ENCODE measurements at places on chromosomes 3 and 15.

DNA sequence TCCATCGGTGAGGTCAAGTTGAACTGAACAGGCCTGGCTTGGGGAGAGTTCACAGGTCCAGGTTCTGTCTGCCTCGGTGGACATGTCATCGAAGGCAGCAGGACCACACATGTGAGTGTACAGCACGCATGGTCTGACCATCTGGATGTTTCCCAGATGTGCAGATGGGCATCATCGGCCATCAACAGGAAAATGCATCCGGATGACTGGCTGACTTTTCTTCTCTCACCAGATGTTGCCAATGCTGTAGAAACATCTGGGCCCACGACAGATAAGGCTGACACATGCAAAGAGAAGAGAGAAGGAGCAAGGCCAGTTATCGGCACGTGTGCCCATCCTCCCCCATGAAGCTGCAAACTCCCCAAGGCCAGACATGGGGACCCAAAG lies 45.1 kb downstream of the NOX5 start:
- DNase-seq: no peak

DNA sequence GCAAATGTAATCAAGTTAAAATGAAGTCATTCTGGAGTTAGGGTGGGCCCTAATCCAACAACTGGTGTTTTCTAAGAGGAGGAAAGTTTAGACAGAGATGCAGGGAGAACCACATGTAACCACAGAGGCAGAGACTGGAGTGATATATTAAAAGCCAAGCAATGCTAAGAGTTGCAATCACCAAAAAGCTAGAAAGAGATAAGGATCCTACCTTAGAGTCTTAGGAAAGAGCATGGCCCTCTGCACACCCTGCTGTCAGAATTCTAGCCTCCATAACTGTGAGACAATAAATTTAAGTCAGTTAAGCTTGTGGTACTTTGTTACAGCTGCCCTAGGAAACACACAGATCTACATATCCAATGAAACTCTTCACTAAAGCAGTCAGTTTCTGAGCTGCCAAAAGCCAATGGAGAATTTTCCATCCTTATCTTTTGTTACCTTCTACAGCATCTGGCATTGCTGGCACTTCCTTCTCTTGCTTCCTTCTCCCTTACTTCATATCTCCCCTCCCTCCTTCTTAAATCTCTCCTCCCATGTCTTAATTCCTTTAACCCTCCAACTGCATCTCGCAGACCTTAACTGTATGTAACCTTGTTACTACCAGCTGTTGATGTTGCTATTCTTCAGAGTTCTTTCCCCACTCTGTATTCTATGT lies 11.2 kb downstream of the DCBLD2 start:
- DNase-seq: no peak

- no peak for DNase-seq
Observed at GRCh38 chr15:64216730-64217428, 54.1 kb upstream of the PPIB start.

GRCh38 chr3:122078235-122078935 lies 23.2 kb downstream of the CD86 start:
- no peak for DNase-seq

DNA sequence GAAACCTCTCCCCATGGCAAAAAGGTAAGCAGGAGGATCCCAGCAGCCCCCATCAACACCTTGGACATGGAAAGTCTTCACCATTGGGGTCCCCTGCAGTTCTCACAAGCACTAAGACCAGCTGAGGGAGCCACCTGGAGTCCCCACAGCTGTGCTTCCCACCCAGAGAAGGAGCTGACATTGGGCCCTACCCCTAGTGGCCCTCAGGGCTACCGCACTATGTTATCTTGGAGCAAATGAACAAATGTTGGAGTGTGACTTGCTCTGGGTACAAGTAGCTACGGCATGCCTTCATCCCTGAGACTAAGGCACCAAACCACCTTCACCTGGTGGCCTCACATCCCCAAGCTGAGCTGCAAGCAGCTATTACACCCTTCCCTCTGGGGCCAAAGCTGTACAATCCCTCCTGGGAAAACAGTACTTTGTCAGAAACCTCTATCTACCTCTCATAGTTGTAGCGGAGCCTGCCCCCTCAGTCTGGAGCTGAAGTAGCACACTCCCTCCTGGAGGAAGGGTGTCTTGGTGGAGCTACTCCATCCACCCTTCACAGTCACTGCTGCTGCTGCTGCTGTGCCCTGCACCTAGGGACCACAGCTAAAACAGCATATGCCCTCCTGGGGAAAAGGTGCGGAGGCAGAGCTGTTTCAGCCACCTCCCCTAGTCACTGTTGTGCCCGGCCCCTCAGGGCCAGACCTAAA lies 42.7 kb downstream of the SERP1 start:
- no peak for DNase-seq

DNA sequence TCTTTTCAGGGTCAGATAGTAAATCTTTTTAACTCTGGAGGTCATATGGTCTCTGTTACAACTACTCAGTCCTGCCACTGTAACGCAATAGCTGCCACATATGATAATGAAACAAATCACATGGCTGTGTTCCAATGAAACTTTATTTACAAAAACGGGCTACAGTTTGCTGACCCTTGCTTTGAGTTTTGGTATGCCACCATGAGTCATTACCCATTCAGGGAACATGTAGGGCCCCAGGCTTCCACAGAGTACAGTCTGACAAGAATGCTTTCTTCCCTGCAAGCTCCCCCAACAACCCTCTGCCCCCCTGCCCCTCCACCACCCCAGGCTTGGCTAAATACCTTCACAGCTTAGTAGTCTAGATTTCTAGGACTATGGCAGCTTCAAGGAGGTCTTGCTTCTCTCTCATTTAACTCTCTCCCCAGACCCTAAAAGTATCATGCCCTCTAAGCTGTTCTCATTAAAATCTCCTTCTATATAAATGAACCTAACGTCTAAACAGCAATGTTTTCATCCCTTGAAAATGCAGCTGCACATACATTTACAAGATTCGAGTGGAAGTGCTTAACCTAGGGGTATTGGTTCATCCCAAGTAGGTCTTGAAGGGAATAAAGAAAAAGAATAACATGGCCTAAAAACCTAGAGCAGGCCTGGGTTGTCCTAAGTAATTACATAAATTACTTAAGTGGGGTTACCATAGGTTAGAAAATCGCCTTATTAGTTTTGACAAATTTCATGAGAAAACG lies 117.8 kb upstream of the PRICKLE2 start:
- DNase-seq: no peak

- DNase-seq: no peak
Observed at GRCh38 chr15:43920254-43920600, 93.4 kb downstream of the WDR76 start.

- no peak for DNase-seq
Observed at GRCh38 chr3:197454014-197454413, 101.8 kb downstream of the BDH1 start.

DNA sequence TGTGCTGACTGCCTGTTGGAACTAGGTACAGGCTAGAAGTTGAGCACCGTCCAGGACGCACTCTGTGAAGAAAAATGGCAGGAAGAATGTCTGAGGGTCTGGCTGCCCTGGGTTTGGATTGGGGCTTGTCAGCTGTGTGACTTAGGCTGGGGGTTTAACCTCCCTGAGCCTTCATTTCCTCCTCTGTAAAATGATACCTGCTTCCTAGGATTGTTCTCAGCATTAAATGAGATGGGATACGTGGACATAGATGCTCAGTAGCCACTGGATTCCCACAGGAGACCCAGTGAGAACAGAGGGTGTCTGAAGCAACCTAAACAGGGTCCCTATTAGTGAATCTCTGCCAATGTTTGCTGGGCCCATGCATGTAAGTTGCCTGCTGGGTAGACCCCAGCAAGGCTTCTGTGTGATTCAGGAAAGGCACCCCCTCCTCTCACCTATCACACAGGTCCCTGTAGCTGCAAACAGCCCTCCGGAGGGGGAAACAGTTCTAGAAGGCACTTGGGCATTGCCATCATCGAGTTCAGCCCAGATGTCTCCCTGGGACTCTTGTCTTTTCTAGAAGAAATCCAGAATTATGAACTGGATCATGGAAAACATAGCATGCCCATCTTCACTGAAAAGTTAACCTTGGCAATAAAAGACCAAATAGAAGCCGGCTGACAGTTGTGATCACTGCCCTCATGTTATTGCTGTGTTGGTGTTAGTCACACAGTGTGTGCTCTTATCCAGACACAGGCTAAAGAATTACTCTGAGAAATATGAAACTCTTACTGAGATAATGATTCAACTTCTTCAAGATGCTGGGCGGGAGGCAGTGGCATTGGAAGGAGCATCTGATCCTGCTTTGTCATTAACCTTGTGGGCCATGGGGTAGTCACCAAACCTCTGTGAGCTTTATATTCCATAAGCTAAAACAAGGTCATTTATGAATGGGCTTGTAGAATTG lies 64.5 kb downstream of the SMAD6 start:
- DNase-seq: no peak

DNA sequence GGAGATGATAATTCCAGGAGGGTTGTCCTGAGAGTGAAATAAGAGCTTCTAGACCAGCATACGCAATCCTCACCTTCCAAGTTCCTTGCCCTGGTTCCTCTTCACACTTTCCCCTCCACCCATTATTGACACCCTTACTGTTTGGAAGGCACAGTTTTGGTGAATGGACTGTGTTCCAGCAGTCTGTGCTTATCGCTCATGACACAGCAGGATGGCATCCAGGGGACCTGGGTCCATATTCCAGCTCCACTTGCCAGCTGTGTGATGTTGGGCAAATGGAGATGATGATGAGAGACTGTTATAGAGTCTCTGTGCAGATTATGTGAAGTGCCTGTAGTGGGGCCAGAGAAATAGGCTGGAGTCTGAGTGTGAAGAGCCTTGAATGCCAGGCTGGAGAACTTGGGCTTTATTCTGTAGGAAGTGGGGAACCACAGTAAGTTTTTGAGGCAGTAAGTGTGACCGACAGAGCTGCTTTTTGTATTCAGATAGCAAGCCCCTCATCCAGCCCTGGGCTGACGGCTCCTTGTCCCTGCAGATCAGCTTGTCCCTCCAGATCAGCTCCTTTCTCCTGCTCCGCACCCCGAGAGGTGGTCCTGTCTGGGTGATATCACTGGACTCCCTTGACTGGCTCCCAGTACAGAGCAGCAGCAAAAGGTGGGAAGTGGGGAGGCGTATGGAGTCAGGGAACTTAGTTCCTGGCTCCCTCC lies 8.1 kb downstream of the KBTBD13 start:
- DNase-seq: no peak

DNA sequence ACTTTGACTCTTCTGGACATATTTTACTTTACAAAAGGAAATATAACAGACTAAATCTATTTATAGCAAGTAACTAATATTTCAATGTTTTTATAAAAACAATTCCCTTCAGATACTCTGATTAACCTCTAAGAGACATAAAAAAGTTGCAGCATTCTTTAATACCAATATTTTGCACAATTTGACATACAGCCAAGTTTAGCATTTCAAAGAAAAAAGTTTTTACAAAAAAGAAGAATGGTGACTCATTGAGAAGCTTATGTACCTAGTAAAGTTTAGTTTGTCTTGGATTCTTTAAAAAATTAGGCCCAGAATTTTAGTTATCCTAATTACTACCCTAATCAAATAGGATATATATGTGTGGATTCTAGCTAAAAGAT lies 17.6 kb downstream of the DAZL start:
- no peak for DNase-seq

DNA sequence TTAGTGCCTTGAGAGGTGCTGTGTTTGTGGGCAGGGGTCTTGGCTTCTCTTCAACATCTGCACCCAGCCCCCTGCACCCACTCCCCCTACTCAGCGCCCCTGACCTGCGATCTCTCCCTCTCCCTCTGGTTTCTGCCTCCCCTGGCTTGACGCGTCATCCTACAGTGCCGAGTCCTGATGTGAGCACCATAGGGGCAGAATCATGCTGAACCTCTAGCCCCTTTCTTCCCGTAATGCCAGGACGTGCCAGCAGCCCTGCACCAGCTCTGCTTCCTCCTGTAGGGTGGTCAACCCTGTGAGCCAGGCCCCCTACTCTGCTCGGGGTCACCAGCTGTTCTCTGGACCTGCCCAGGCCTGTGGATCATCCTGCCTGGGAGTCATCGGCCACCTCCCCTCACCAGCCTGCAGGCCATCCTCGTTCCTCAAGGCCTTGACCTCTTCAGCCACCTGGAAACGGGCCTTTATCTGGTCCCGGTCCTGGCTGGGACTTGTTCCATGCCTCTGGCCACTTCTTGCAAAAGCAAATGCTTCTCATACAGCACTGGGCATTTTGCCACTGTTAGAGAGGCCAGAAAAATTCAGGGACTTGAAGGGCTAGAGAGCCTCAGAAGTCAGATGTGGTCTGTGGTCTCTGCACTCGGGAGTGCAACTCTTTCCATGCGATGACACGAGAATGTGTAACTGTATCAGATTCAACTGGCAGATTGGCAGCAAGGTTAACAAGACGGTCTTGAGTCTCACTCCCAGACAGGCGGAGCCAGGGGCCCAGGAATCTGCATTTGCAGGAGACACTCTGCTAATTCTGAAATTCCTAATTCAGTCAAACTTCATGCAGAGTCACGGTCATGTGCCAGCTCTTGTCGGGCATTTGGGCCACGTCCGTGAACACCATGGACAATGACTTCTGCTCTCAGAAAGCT lies 16.7 kb upstream of the KLF15 start:
- no peak for DNase-seq

GRCh38 chr3:18211116-18211515 lies 214.0 kb downstream of the SATB1 start:
- no peak for DNase-seq

GRCh38 chr3:17243621-17244020 lies 358.9 kb downstream of the PLCL2 start:
- no peak for DNase-seq

DNA sequence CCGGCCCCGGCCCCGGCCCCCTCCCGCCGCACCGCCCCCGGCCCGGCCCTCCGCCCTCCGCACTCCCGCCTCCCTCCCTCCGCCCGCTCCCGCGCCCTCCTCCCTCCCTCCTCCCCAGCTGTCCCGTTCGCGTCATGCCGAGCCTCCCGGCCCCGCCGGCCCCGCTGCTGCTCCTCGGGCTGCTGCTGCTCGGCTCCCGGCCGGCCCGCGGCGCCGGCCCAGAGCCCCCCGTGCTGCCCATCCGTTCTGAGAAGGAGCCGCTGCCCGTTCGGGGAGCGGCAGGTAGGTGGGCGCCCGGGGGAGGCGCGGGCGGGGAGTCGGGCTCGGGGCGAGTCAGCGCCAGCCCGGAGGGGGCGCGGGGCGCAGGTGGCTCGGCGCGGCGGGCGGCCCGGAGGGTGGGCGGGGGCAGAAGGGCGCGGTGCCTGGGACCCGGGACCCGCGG lies 352 bp downstream of the CHRD start:
- peak; percentile 23 for DNase-seq

DNA sequence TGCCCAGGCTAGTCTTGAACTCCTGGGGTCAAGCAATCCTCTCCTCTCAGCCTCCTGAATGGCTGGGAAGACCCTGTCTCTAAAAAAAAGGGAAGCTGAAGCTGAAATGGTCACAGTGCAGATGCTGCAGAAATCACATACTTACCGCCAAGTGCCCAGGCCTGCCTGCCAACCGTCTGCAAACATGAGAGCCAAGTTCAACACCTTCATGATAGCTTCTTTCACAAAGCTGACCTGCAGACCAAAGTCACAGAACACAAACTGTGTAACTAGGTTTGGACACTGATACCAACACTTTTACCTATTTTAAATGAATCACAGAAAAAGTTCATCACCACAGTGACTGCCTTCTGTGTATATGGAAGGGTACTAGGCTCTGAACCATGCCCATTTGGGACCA lies 22.8 kb upstream of the CYFIP1 start:
- no peak for DNase-seq

All from activated CD4-positive, alpha-beta T cell treated with anti-CD3 and anti-CD28 coated beads, Interleukin-2, amount 50 U/mL, for 4 hours (primary cell).